Renal cortex interstitium (tissue), 15 donors: ENCODE measurements at places on chromosomes 11 and 22. TPM values are rescaled to one million over a fixed set of nuclear protein-coding genes. Genes with fewer than 3 reads are reported as not detected.

The RAB36 gene
- polyA plus RNA-seq = 15.0 TPM

The KDELR3 gene
- polyA plus RNA-seq = 11.2 TPM

The LSP1 gene
- polyA plus RNA-seq = 9.2 TPM

The ZP1 gene
- polyA plus RNA-seq = 0.12 TPM

The RFPL2 gene
- polyA plus RNA-seq = 0.75 TPM

The DAGLA gene
- polyA plus RNA-seq = 4.4 TPM

The PRG2 gene
- 1.7 TPM for polyA plus RNA-seq

The GLYATL1B gene
- polyA plus RNA-seq = 0.17 TPM

The TMEM191C gene
- 1.4 TPM for polyA plus RNA-seq

The ANGPTL5 gene
- not detected for polyA plus RNA-seq

DNA sequence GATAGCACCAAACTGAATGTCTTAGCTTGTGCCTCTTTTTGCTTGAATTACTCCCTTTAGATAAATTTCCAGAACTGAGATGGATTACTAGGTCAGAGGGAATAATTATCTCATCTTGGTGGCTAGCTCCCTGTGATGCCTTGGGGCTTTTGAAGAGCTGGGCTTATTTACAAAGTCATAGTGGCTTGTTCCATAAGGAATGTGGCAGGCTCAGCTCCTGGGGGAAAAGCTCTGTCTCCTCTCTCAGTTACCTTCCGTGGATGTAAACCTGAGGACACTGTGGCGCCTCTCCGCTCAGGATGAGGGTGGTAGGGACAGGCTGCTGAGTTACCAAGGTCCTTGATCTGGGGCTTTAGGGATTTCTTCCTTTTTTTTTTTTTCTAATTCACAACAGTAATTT, 121.7 kb downstream of the PARVA start:
- DNase-seq = no peak

DNA sequence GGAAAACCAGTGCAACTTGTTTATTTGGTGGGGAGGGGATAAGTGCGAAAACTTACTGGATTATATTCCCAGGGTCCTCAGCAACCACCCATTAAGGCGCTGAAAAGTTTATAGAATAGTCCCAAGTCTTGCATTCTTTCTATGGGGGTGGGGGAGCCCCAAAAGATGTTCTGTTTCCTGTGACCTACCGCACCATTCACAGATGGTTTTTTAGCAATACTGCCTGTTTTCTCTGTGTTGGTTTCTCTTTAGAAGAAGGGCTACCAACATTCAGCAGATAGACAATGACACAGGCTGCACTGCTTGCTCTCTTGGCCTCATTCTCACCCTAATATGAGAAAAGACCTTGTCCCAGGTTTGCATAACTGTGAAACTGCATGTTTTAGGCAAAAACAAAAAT, 86.5 kb downstream of the FAM76B start:
- no peak for DNase-seq

GRCh38 chr22:42388130-42388797, 43.9 kb downstream of the NFAM1 start:
- no peak for DNase-seq

- DNase-seq = no peak
Observed at GRCh38 chr22:28589102-28589750, 90.4 kb downstream of the TTC28 start.

DNA sequence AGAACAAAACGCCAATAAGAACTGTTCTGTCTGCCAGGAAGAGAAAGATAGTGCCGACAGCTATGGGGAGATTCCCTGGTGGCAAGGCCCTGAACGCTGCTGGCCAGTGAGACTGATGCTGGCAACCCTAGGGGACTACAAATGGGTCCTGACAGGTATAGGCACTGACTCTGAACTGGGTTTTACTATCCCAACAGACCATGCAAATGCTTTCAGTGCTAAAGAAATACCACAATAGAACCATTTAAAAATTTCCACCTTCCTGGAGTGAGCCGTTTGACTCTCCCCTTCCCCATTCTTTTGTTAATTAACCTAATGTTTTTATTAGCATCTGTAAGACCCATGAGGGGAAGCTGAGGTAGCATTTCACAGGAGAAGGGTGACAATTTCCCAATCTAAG, 25.7 kb downstream of the USP28 start:
- no peak for DNase-seq

DNA sequence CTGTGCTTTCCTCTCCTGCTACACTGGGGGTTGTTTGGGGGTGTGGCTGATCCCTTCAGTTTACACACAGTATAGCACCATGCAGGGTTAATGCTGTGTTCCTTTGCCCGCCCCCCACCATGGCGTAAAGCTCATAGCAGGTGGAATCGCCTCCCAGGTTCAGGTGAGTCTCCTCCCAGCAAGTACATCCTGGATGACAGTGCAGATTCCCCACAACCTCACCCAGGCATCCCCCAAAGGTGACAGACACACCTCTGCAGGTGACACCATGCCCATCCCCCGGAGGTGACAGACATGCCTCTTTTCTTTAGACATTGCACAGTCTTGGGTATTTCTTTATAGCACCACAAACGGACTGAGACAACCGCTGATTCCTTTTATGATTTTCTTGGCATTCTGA, 343.7 kb downstream of the BRD1 start:
- DNase-seq = no peak

- no peak for DNase-seq
Observed at GRCh38 chr22:37904572-37905533, 1.2 kb upstream of the MICALL1 start.
